Stimulated activated effector memory CD8-positive, alpha-beta T cell treated with anti-CD3 and anti-CD28 coated beads, Interleukin-12 subunit alpha, Interleukin-12 subunit beta, amount 100 ng/mL, for 72 hours (primary cell): ENCODE measurements at places on chromosomes 4 and X.

- no peak for DNase-seq
These were observed 55.9 kb upstream of the LEF1 start for GRCh38 chr4:108224611-108225053.

GRCh38 chr4:138408758-138409157, 166.6 kb upstream of the SLC7A11 start:
- DNase-seq = no peak

GRCh38 chr4:2393353-2394270, 24.8 kb downstream of the ZFYVE28 start:
- DNase-seq = no peak

GRCh38 chrX:73478961-73479360, 32.1 kb downstream of the CDX4 start:
- DNase-seq = no peak

GRCh38 chr4:54800831-54801530, 143.2 kb downstream of the KIT start:
- DNase-seq = no peak

- DNase-seq = no peak
These were observed 58.8 kb downstream of the SPINK2 start for GRCh38 chr4:56762484-56763250.

GRCh38 chrX:41779030-41779564, 55.1 kb downstream of the GPR82 start:
- no peak for DNase-seq

DNA sequence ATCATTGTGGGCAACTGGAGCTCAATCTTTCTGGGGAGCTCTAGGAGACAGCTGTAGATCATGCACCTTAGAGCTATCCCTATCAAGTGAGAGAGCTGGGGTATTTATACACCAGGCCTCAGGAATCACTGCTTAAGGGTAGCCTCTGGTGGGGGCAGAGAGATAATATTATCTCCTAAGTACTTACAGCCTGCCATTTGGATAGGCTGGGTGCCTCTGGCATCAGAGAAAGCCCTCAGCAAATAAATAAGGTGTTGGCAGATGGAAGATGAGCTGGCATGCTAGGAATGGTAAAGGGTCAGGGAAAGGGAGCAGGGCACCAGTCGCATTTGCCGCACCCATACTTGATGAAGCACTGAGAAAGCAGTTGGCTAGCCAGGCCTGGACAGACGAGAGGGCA, 75.9 kb downstream of the HCCS start:
- no peak for DNase-seq

GRCh38 chr4:38534344-38535045, 129.5 kb upstream of the KLF3 start:
- DNase-seq = no peak

DNA sequence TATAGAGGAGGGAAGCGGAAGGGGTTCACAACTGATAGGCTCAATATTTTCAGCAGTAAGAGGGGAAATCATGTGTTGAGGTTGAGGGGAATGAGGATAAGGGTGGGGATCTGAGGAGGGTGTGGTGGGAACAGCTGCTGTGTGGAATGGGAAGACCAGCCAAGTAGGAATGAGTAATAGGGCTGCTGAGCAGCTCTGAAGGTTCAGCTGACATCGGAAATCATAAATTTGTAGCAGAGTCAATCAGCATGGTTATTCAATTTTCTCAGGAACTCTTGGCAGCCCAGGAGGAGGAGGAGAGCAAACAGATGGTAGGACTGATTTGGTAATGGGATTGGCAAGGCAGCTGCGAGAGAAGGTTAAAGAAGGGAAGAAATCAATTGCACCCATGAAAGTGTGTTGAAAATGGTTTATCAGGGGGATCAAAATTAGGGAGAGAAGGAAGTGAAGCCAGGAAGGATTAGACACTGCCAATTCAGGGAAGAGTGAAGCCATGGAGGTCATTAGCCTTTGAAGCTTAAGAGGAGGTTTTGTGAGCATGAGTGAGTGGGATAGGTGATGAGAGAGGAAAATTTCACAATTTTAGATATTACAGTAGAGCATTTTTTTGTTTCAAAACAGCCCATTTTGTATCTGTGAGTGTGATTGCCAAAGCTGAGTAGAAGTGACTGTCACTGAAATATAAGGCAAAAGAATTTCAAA, 82.6 kb downstream of the PCDH7 start:
- no peak for DNase-seq

DNA sequence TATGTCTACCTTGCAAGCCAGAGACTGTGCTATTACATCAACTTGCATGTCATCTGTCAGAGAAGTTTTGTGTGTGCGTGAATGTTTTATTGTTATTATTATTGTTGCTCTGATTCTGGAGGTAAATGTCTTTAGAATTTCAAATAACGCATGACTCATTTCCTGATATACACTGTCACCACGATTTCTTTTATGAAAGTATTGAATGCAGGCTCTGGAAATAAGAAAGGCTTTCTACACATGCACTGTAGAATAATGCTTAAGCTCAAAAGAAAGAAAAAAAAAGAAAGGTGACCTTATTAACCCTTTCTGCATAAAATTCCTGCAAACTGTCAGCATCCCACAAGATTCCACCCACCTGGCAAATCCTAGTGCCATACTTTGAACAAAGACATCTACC, 632.9 kb downstream of the ZNF674 start:
- no peak for DNase-seq

DNA sequence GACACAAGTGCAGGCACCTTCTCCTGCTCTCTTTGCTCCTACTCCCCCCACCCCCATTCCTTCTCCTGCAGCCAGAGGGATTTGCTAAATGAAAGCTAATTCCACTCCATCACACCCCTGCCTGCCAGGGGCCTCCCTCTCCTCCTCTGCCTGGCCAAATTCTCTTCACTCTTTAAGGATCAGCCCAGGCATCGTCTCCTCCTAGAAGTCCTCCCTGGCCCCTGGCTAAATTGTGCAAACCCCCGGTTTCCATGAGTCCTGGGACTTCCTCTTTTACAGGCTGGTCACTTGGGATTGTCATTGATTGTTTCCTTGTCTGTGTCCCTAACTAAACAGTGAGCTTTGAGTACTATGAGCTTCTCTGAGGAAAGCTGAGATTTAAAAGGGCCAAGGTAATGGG, 8.7 kb upstream of the ABLIM2 start:
- DNase-seq = no peak

GRCh38 chr4:153507310-153508073, 41.3 kb downstream of the TMEM131L start:
- no peak for DNase-seq

GRCh38 chr4:149441338-149441737, 374.3 kb downstream of the IQCM start:
- no peak for DNase-seq

DNA sequence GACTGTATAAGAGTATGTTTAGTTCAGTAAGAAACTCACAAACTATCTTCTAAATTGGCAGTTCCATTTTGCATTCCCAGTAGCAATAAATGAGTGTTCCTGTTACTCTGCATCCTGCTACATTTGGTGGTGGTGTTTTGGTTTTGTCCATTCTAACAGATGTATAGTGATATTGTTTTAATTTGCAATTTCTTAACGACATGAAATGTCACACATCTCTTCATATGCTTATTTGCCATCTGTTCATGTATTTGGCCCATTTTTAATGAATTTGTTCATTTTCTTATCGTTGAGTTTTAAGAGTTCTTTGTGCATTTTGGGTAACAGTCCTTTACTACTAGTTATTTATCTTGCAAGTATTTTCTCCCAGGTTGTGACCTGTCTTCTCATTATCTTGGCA, 232.2 kb downstream of the TMA16 start:
- no peak for DNase-seq

- DNase-seq = no peak
These were observed 1408.9 kb upstream of the PCDH7 start for GRCh38 chr4:29311247-29311646.

- DNase-seq = no peak
These were observed 4.5 kb downstream of the CYSLTR1 start for GRCh38 chrX:78322863-78323262.
